CD4-positive, alpha-beta T cell treated with Interleukin-2 at 100 ng/mL for 4 hours (primary cell): ENCODE measurements at places on chromosomes 1 and 21.
A peak's percentile ranks its signal among the peaks of the same experiment; 100 is the strongest.

GRCh38 chr1:51740652-51741051, 123.8 kb downstream of the OSBPL9 start:
- DNase-seq, result no peak

DNA sequence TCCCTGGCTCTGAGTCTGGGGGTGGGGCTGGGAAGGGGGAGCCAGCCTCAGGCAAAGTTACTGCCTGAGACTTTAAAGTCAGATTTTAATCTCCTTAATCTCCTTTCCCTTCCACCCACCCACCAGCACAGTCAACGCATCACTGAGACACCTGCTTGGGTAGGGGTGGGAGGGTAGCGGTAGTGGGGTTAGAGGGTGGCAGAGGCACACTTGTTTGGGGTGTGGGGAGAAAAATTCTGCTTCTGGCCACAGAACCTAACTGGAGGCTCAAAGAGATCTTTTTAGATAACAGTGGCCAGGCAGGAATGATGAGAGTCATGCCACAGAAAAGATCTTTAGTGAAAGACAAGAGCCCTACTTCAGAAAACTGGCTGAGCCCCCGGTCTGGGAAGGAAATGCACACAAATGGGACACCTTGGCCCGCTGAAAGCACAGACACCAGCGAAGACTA, 44.1 kb downstream of the CD247 start:
- DNase-seq, result peak; percentile 39

- no peak for DNase-seq
These were observed 10.8 kb upstream of the CDCP2 start for GRCh38 chr1:54163573-54163972.

DNA sequence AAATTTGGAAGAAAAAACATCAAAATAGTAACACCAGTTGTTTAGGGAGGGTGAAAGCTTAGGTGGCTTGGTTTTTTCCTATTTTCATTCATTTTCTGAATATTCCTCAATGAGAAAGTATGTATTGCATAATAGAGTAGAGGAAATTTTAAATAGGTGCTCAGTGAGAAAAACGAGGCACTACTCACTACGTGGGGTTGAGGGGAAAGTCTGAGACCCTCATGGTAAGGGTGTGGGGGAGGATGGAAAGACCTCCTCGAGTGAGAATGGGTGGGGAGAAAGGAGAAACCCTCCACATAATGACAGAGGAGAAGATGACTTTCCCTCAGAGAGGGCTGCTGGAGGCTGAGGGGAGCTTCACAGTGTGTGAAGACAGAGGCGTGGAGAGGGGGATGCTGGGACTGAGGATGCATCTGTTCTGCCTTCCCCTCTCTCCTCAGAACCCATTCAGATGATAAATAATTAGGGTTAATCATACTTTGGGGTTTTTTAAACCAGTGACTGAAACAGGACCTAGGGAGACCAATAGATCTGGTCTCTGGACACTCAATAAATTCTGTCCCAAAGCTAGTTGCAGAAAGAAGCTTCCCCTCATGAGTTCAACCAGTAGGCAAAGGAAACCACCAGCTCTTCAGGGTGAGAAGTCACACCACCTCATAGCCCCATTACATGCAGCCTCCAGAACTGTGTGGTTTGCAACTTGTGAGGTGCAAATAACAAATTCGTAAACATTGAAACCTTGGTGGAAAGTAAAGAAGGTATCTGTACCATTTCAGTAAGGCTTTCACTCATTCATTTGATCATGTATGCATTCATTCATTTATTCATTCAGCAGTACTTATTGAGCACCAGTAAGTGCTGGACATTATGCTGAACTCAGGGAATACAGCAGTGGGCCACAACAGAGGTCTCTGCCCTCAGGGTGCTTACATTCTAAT, 17.1 kb downstream of the SLAMF7 start:
- DNase-seq, result peak; percentile 59

DNA sequence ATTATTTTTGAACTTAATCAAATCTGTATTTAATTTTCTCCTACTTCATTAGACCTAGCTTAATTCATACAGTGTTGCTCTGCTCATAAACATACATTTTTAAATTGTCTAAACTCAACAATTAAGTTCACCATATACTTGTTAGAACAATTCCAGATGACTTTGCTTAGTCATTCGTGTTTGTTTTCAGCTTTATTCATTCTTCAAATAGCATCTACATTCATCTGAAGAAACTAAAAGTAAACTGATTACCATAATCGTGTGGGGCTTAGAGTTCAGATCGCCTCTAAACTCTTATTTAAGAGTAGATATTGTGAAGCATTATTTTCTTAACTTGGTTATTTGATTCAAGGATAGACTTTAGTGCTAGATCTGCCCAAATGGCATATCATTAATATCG, 34.4 kb downstream of the KLHL20 start:
- no peak for DNase-seq

DNA sequence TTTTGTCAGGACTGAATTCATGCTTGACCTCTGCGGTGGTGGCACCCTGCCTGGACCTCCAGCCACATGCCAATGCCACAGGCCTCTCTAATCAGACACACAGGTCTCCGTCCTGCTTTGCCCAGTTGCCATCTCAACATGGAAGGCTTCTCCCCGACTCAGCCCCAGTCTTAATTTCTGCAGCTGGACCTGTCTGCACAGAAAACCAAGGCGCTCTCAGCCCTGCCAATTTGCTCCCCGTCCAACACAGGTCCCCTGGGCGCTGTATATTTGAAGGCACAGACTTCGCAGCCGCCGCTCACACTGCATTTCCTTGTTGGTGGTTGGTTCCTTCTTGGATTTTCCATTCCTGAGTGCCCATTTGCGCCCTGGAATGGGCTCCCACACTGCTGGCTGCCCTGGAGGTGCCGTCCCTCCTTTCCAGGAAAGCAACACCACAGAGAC, 28.0 kb upstream of the PLEKHG5 start:
- no peak for DNase-seq

- DNase-seq, result no peak
These were observed 420.6 kb upstream of the DEPDC1 start for GRCh38 chr1:68917456-68917855.
